ENCODE measurements at places on chromosomes 2 and 18. TPM values are rescaled to one million over a fixed set of nuclear protein-coding genes. Genes with fewer than 3 reads are reported as not detected.

The LRRC30 gene
- total RNA-seq: not detected

The RESP18 gene
- total RNA-seq: not detected

The CMPK2 gene
- total RNA-seq: 1.5 TPM

The ARHGAP28 gene
- total RNA-seq: 0.28 TPM

The HOXD8 gene
- total RNA-seq: 4.1 TPM

The PARD3B gene
- 7.0 TPM for total RNA-seq

The ATP6V1B1 gene
- not detected for total RNA-seq

The CSRNP3 gene
- total RNA-seq: not detected

The SNORC gene
- 0.38 TPM for total RNA-seq

The TNFAIP6 gene
- total RNA-seq: 1.8 TPM

The KLHL41 gene
- total RNA-seq: 0.09 TPM

The PMAIP1 gene
- 10.4 TPM for total RNA-seq

The DLX1 gene
- under 0.01 TPM for total RNA-seq

The CNGA3 gene
- not detected for total RNA-seq

The CTLA4 gene
- not detected for total RNA-seq

The STK17B gene
- 13.3 TPM for total RNA-seq

The MAP3K19 gene
- total RNA-seq: not detected

The EHD3 gene
- total RNA-seq: 5.9 TPM

The SERPINB13 gene
- total RNA-seq: not detected

The GEN1 gene
- 8.9 TPM for total RNA-seq

The TANC1 gene
- total RNA-seq: 47.5 TPM

The VPS4B gene
- 45.0 TPM for total RNA-seq

The GALNT13 gene
- total RNA-seq: 0.36 TPM

The CHRNG gene
- not detected for total RNA-seq

The FLACC1 gene
- total RNA-seq: 1.0 TPM
